ENCODE measurements at places on chromosomes 3 and 15.
A peak's percentile ranks its signal among the peaks of the same experiment; 100 is the strongest.

DNA sequence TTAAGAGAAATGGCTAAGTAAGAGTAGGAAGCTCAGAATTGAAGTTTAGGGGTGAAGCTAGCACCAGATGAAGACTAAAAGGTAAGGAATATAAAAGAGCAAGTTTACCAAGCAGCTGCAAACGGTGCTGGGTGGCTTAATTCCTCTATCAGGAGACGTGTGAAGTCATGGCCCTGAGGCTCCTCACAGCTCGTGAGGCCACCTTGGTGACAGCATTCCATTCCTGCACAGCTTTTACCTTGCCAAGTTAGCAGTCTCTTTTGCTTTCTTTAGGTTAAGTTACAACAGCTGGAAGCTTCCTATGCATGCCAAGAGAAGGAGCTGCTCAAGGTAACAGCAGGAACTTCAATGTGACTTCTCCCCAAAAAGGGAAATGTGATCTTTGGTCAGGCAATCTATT, 6.4 kb downstream of the TMCO5A start:
- no peak for DNase-seq

GRCh38 chr3:65677486-65678010, 361.2 kb downstream of the MAGI1 start:
- no peak for DNase-seq

DNA sequence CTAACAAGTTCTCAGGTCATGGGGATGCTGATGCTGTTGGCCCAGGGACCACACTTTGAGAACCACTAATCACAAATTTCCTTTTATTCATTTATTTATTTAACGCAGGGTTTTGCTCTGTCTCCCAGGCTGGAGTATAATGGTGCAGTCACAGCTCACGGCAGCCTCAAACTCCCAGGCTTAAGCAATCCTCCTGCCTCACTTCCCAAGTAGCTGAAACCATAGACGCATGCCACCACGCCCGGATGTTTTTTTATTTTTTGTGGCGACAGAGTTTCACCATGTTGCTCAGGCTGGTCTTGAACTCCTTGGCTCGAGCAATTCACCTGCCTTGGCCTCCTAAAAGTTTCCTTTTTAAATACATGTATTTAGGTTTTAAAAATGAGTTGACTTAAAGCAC, 20.7 kb upstream of the ISLR2 start:
- DNase-seq: no peak

GRCh38 chr3:99396651-99397275, 241.6 kb upstream of the COL8A1 start:
- DNase-seq: no peak

- no peak for DNase-seq
These were observed at the start of gene APOD for GRCh38 chr3:195583831-195584542. Gene APOD, minus strand, starts transcription at chr3:195583940. Its CDS starts 4,479 bp downstream, at chr3:195579461.

- DNase-seq: no peak
These were observed 107.4 kb downstream of the GLDN start for GRCh38 chr15:51448622-51449399.

DNA sequence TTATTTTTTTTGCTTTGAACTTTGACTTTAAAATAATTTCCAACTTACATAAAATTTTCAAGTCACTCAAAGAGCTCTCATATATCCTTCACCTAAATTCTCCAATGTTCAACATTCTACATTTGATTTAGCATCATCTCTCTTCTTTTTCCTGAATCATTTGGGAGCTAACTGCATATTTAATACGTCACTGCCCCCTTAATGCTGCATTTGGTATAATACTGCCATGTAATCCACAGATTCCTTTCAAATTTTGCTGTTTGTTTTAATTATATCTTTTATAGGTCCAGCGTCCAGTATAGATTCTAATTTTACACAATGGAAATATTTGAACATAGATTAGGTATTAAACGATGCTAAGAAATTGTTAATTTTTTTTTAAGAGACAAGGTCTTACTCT, 2.3 kb upstream of the EIF2AK4 start:
- no peak for DNase-seq

DNA sequence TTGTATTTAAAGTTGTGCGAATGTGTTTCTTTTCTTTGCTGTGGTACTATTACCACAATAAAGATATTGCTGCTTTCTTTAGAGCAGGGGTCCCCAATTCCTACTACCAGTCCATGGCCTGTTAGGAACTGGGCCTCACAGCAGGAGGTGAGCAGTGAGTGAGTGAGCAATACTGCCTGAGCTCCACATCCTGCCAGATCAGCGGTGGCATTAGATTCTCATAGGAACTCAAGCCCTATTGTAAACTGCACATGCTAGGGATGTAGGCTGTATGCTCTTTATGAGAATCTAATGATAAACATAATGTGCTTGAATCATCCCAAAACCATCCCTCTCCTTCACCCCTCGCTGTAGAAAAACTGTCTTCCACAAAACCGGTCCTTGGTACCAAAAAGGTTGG, 41.6 kb downstream of the DMXL2 start:
- no peak for DNase-seq

DNA sequence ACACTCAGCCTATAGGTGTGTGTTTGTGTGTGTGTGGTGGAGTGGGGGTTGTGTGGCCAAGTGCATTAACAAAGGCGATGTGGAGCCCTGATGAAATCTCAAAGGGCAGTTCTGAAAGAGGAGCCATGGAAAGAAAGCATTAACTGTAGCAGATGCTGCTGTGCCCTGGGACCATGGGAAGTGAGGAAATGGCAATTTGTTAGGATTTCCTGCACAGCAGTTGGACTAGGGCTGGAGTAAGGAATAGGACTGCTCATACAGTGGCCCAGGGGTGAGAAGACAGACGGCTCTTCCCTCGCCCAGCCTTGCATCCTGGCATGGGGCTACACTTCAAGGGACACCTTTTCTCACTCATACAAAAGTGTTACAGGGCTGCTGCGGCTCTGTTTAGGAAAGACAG, 12.3 kb upstream of the ZBTB38 start:
- no peak for DNase-seq

- no peak for DNase-seq
These were observed 91.8 kb downstream of the DNAJB8 start for GRCh38 chr3:128374746-128375445.

DNA sequence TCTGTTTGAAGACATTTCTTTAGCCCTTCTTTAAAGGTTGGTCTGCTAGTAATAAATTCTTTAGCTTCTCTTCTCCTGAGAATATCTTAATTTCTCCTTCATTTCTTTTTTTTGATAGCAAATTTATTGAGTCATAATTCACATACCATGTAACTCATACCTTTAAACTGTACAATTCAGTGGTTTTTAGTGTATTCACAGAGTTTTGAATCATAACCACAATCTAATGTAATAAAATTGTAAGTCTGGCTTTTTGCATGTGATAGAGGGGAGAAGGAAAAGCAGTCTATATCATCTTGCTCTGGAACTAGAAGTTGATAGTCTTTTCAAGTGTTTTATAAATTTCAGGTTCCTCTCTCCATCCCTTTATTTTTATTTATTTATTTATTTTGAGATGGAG, 81.3 kb downstream of the APBA2 start:
- DNase-seq: no peak

DNA sequence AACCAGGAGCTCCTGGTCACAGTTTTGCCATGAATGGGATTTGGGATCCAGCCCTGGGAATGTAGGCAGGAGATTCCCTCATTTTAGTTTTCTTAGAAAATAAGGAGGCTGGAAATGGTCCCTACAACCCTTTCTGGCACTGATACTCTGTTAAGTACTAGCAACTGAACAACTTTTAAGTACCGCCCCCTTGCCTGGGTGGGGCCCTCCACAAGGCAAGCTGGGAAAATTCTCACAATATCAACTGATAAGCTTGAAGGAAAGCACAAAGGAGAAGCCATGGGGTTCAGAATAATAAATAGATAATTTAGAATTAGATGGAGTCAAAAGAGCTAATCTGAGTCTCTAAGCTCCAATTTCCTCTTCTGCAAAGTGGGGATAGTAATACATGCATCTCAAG, 4.2 kb upstream of the DGKG start:
- DNase-seq: no peak

GRCh38 chr3:55902221-55902900, 415.3 kb upstream of the WNT5A start:
- no peak for DNase-seq

DNA sequence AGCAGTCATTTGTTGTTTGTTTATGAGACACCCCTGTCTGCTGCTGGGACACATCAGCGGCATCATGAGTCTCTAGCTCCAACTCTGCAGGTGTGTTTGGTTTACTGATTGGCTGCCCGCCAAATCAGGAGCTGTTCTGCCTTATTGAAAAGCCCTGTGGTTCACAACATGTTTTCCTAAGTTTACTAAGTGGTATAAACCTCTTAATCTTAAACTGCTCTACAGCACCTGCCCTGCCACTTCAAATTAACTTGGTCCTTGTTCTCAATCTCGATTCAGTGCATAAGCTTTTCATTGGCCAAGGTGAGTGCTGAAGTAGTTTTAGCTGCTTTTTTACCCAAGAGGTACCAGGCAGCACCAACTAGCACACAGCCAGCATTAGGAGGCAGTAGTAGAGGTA, 77.8 kb upstream of the WDR72 start:
- no peak for DNase-seq

- no peak for DNase-seq
These were observed 380.0 kb downstream of the PDCD6IP start for GRCh38 chr3:34178415-34178814.

GRCh38 chr15:93570527-93570926, 481.5 kb upstream of the RGMA start:
- no peak for DNase-seq

GRCh38 chr3:184654375-184654774, 57.5 kb downstream of the MAGEF1 start:
- DNase-seq: no peak

DNA sequence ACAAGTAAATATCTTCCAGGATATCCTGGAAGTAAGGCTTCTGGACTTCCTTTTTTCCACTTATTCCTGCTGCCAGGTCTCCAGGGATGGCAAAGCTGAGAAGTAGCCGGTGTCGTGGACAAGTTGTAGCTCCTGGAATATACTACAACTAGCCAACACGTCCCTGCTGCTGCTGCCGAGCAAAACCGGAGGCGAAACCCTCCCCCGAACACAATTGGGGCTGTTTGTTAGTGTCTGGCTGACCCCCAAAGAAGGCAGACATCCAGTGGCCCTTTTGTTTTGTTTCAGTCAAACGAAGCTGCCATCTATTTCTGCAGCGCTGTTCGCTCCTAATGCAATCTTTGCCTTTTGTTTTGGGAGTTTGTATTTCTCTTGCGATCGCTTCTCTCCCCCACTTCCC, 45.3 kb upstream of the EIF5A2 start:
- DNase-seq: no peak

GRCh38 chr3:133890972-133891644, 4.6 kb downstream of the RAB6B start:
- DNase-seq: no peak

DNA sequence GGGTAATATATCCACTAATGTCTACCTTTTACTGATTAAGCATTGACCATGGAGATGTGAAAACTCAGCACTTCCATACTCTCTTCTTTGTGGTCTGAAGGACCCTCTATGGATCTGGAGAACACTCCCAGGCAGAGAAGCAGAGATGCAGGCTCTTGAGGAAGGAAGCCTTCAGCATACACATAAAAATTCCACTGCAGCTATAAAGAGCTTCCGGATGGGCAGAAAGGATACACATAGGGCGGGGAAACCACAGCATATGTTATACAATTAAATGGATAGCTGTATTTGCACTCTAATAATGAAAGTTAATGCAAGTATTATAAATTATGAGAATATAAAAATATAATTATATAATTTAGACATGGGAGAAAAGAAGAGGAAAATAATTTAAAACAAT, 1258.2 kb upstream of the ALCAM start:
- DNase-seq: no peak

GRCh38 chr15:38557921-38558320, 6.7 kb downstream of the RASGRP1 start:
- no peak for DNase-seq

- no peak for DNase-seq
These were observed 37.7 kb upstream of the NAALADL2 start for GRCh38 chr3:174821477-174821876.

DNA sequence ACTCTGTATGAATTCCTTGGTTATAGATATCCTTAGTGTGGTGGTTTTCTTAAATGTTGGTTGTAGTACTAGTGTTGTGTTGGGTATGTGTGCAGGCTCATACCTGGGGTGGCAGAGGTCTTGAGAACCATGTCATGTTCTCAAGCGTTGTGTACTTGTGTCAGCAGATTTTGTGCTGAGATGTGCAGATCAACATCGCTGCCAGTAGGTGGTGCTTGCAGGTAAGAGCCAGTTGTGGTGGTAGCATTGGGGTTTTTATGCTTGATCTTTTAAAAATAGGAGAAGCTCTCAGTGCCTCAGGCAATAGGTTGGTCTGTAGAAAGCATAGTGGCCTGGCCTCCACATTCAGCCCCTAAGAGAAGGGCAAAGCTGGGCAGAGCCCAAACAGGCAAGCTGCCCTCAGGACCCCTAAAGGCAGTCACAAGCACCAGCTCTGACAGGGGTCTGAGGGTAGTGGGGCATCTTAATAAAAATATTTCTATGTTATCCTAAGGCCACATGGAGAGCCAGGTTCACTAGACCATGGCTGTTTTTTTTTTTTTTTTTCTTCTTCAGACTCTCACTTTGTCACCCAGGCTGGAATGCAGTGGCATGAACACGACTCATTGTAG, 164.0 kb downstream of the IL20RB start:
- no peak for DNase-seq

- no peak for DNase-seq
These were observed 53.4 kb upstream of the PTPRG start for GRCh38 chr3:61507946-61508345.

GRCh38 chr3:155391104-155391503, 97.6 kb upstream of the STRIT1 start:
- DNase-seq: no peak

GRCh38 chr15:84633311-84634227, 20.5 kb downstream of the WDR73 start:
- peak; percentile 51 for DNase-seq

GRCh38 chr3:142844339-142844977, 44.4 kb downstream of the PCOLCE2 start:
- no peak for DNase-seq

DNA sequence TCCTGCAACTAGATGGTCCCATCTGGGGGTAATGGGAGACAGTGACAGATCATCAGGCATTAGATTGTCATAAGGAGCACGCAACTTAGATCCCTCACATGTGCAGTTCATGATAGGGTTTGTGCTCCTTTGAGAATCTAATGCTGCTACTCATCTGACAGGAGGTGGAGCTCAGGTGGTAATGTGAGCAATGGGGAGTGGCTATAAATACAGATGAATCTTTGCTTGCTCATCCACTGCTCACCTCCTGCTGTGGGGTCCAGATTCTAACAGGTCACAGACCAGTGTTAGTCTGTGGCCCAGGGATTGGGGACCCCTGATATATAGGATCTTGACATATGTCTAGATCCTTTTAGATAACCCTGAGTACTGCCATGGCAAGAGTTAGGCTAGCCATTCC, 52.7 kb downstream of the RASGRF1 start:
- no peak for DNase-seq

DNA sequence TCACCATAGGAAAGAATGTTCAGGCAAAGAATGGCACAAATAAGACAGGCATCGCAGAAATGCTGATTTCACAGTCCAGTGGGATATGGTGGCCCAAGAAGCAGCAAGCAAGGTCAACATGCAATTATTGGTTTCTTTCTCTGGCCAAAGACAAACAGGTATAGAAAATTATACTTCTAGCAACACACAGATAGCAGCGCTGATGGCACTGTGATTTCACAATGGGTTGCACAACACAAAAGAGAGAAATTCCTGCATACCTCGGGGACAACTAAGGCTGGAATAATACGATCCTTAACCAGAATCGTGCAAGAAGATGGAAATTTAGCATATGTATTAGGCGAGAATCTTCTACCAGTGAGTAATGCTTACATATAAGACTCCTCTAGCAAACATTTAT, 76.3 kb upstream of the NR2F2 start:
- DNase-seq: no peak

Measured in effector memory CD4-positive, alpha-beta T cell (primary cell).